ENCODE measurements at places on chromosomes 1 and 21.
A peak's percentile ranks its signal among the peaks of the same experiment; 100 is the strongest.

DNA sequence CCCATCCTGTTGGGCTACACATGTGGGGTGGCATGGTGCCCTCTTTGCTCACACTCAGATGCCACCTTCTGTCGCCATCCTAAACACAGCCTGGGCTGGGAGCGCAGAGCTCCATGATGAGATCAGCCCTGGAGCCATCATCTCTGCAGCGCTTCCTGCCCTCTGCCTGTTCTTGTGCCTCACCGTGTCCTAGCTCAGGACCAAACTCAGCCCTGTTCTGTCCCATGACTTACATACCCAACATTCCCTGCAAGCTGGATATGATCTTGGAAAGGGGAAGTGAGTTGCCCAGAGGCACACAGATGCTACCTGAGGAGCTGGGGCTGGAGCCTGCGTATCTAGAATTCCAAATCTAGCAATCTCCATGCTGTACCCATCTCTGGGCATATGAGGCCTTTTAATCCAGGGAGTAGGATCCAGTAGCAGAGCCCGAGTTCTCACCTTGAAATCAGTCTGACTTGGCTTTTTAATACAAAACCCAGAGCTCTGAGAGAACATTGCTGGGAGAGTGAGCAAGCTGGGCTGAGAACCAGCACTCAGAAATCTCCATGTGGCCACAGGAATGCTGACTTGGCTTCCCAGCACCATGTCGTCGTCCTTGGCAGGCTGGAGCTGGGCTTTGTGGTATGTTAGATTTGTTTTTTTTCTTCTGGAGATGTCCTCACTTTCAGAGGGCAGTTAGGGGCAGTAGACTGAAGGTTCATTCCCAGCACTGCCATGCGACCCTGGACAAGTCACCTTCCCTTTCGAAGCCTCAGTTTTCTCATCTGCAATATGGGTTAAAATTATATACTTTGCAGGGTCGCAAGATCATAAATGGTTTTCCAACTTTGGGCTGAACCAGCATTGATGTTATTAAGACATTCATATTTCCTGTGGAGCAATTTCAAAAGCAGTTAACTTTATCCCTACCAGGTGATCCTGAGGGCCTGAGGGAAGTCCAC is 2.6 kb downstream of the ALPL start:
- no peak for DNase-seq

GRCh38 chr1:196078691-196079090 is 529.5 kb downstream of the KCNT2 start:
- DNase-seq, result no peak

DNA sequence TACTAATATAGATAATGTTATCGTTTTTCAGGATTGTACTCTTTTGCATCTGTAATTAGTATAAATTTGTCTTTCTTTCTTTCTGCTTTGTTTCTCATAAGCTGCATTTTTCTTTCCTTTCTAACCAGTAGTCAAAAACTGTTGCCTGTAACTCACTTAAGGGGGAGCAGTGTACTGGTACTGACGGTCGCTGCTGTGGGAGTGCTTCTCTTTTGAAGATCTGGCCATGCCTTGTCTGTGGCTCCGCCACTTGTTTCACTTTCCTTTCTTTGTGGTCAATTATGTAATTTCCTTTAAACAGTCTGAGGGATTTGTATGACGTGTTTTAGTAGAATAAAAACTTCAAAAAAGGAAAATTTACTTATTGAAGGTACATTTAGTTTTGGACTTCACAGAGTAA is 37.0 kb downstream of the MIA3 start:
- peak; percentile 98 for DNase-seq

DNA sequence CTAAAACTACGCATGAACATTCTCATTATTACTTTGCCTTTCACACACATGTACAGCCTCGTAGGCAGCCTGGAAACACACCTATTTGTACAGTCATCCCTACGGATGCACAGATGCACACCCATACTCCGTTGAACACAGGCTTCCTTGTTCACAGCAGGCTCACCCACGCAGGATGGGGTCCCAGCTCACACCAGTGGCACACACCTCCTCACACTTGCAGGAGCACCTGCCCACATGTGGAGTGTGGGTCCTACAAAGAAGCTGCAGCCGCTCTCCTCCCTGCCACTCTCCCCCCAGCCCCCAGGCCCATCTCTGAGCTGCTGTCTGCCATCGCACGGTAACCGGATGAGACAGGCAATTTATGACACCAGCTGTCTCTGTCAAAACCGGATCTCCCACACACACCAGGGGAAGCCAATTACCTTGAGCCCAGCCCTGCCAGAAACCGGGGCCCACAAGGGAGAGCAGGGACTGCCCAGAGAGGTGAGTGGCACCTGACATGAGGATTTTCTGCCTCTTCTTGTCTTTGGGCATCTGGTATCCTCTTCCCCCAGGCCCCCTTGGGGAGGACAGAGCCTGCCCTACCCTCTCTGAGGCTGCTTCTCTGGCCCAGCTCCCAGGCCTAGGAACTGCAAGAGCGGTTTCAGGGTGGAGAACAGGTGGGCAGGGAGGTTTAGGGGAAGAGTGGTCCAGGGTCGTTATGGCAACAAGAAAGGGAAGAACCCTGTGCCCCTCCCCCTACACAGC is 175.4 kb downstream of the IGSF21 start:
- DNase-seq, result no peak

DNA sequence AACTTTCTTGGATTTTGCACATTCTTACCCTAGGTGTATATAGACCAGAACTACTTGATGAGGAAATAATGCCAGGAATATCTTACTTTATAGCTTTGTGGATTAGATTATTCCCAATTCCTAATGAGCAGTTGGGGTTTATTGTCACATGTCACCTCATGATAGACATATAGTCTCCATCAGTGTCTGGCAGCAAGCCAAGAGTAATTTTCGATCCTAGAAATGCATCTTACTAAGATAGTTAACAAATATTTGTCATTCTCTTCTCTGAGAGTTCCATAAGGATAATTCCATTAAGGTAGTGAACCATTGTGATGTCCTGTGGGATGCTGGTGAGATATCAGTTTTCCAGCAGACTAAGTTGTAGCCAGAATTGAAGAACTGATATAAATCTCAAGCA is 1282.9 kb upstream of the B3GALT2 start:
- DNase-seq, result no peak

DNA sequence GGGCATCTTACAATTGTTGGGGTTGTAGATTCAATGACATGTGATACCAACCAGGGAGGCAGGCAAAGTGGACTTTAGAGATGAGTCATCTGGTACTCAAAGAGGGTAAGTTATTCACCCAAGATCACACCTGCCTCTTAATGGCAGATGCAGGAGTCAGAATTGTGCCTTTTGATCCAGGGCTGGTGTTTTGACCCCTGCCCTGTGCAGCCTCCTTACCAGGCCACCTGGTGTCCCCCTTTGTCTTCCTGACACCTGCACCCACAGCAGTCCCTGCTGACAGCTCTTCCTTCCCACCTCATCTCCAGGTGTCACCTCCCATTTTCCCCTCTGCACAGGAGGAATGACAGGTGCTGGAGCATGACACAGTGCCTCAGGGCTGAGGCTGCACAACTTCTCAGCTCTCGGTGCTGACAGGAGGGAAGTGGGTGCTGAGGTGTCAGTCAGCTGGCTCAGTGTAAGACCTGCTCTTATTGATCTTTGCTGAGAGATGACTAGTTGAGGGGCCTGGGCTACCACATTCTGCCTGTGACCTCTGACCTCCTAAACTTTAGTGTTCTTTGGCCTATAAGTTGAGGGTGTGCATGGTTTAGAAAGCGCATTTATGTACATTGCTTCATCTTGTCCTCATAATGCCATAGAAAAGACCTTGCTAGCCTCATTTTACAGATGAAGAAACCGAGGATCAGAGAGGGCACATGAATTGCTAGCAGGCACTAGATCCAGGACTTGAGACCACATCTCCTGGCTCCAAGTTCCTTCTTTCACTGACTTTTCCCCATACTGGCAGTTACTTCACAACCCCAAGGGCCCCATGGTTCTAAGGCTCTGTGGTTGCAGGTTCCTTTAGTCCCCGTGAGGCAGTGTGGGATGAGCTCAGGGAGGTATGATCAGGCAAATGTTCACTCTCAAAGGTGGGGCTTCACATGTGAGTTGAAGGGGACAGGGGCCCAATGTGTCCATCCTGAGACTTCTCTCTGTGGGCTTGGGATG is 31.3 kb downstream of the CACNA1E start:
- DNase-seq, result no peak

- no peak for DNase-seq
Measured at GRCh38 chr1:169812131-169812530, 17.4 kb upstream of the METTL18 start.

DNA sequence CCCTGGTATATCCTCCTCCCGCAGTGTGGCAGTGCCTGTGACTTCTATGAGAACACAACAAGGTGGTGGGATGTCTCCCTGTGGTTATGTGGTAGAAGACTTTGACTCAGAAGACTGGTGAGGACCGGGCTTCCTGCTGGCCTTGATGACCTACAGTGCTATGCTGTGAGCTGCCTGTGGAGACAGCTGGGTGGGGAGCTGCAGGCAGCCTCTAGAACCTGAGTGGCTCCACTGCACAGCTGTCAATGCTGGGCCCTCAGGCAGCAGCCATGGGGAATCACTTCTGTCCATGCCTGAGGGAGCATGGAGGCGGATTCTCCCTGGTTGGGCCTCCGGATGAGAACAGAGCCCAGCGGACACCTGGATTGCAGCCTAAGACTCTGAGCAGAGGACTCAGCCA is 14.9 kb downstream of the SLC1A7 start:
- DNase-seq, result no peak

DNA sequence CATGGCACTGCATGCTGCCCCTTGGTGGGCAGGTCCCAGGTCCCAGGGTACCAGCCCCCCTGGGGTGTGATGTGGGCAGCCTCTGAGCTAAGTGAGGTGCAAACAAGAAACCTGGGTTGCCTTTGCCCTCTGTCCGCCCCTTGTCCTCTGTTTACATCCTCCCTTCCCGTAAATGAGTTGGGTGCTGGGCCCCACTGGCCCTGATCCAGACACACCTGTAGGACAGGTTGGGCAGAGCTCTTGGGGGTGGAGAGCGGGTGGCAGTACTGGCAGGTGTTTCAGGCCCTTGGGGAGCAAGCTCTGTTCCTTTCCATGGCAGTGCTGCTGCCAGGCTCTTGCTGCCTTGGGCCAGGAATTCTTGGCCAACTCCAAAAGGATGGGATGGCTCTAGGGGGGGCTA is 35.8 kb downstream of the ELF3 start:
- no peak for DNase-seq

- peak; percentile 58 for DNase-seq
Measured at GRCh38 chr1:8858888-8859706, 19.4 kb downstream of the ENO1 start.

- DNase-seq, result peak; percentile 11
Measured at GRCh38 chr1:95041491-95042165, 31.1 kb downstream of the ALG14 start.

DNA sequence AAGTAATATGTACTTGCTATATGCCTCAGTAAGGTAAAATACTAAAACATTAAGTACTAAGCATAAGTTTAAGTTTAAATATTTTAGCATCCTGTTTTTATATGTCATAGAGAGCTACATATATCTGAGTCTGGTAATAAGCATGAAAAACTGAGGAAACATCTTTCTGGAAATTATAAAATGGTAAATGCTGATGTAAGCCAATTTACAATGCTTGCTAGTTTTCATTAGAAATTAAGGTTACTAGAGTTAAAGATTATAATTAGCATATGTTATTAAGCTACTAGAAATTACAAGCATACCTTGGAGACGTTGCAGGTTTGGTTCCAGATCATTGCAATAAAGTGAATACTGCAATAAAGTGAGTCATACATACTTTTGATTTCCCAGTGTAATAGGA is 477.0 kb upstream of the LRRC7 start:
- no peak for DNase-seq

DNA sequence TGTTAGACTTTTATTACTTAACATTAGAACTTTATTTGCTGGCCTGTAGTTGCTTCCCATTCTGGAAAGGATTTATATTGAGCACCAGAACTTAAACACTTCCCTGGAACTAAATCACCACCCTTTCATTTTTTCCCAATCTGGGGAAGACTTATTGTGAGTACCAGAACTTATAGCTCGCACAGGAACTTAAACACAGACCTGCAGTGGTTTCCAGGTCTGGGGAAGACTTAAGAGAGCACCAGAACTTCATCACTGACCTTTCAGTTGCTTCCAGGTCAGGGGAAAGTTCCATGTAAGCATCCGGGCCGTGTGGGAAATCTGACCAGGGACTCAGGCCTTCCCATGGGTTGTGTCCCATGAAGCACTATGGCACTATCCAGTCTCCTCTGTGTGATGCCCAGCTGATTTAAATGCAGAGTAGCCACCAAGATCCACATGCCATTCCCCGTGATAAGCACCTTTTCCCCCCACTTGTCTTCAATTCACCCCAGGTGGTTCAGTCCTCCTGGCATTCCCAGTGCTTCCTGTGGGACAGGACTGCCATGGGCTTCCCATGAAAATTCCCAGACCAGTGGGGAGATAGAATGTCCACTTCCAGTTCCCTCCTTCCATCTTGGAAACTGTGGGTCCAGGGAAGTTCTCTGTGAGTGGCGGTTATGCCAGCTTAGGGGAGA is 48.9 kb downstream of the C4BPA start:
- no peak for DNase-seq

DNA sequence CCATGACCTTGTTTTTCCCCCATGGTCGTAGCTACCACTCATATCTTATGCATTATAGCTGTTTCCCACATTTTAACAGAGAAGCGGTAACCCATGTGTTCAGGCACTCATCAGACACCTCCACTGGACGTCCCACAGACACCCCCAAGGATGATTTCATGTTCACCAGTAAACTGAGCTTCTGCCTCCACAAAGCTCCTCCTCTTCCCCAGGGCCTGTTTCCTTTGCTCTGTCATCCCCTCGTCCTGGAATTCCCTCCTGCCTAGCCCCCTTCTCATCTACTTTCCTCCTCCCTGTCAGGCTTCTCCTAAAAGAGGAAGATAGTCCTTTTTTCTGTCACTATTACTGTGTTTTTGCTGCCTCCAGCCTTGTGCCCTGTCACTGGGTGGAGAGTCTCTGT is 111.2 kb downstream of the OMA1 start:
- DNase-seq, result peak; percentile 18

DNA sequence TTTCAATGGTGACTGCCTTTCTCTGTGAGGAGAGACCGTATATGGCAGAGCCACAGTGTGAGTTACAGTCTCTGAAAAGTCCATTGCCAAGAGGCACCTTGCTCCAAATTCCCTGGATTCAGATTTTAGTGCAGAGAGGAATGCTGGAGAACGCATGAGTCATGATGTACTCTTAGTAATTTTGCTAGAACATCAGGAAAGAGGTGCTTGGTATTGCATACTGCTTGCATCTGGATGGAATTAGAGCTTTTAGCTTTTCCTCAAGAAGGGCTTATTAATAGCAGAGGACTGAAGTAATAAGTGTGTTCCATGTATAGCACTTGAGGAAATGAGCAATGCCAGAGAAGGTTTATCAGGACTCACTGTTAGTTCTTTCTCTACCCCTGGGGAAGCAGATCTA is 40.5 kb upstream of the AKT3 start:
- DNase-seq, result no peak
